NCI-H1105 (cell line): ENCODE measurements at places on chromosomes 13 and 19.

DNA sequence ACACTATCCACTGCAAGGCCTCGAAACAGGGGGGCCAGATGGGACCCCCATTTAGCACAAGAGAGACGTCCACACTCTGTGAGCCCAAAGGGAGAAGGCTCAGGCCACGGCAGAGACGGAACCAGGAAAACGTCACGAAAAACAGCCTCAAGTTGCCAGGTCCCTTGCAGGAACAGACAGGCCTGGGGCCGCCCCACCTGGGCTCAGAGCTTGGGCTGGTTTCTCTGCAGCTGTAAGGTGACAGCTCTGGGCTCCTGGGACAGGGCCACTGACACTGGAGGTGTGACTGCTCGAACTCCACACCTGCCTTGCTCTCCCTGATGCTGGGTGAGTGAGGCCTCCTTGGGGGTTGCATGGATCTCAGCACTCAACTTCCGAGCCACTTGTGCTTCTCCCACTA is 3.2 kb downstream of the ZNF787 start:
- no peak for DNase-seq

DNA sequence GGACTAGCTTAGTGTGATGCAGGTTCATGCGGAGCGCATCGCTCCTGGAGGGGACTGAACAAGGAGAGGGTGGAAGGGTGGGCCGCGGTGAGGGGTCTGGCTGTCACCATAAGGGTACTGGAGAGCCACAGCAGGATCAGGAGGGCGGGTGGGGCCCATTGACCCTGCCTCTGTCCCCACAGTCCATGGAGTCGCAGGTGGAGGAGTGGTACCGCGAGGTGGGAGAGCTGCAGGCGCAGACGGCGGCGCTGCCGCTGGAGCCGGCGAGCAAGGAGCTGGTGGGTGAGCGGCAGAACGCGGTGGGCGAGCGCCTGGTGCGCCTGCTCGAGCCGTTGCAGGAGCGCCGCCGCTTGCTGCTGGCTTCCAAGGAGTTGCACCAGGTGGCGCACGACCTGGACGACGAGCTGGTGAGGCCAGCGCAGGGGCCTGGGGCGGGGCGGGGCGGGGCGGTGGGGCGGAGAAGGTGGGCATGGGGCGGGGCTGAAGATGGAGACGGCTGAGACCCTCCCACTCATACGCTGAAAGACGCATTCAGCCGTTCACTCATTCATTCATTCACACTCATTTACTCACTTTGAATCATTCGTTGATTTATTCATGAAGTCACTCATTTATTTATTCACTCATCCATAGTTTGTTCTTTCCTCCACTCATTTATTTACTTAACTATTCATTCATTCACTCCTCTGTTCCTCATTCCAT is 27.5 kb upstream of the SHKBP1 start:
- peak; percentile 82 for DNase-seq

DNA sequence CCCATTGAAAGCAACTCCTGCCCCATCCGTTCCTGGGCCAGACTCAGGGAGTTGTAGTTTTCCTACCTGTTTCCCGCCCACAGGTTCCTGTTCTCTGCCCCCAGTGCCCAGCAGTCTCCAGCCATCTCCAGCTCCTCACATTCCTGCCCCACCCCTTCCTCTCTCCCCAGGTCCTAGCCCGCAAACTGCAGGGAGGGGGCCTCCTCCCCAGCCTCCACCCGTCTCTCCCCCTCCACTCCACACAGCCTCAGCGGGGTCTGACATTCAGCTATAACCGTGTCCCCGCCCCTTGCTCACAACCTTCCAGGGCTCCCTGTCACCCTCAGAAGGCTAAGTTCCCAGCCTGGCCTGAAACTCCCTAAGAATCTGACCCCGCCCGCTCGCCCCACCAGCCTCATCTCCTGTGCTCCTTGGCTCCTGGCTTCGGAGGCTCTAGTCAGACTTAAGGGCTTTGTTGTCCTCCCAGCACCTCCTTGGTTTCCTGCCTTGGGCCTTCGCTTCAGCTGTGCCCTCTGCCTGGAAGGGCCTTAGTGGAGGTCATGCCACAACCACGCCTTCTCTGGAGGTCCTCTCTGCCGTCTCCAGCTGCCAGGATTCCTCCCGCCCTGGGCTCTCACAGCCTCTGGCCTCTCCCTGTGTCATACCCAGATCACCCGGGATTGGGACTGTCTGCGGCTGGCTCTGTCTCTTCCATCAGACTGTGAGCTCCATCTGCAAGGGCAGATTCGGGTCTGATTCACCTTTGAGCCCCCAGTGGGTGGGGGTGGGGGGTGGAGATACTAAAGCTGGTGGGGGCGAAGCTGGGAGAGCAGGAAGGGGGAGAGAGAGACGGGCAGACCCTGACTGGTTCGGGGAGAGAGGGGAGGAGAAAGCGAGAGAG is 5.1 kb upstream of the SPACA6 start:
- no peak for DNase-seq

DNA sequence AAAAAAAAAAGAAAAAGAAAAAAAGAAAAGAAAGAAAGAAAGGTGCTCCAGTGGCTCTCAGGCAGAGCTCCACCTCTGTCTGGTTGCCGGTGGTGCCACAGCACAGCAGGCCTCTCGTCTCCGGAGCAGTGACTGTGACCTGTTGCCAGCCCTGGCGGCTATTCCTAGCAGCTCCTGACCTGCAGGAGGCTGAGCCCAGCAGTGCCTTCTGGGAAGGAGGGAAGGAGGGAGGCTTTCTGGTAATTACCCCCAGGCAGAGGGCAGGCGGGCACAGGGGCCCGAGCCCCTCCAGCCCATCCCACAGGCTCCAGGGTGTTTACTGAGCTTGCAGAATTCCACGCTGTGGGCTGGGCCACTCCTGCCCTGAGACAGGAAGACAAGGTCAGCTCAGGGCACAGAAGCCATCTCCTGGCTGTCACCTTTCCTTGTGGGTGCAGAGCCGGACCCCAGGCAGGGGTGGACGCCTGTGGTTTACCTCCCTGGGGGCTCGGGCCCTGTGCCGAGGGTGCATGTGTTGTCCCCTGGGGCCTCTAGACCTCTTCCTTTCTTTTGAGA is 77.9 kb downstream of the GNG7 start:
- no peak for DNase-seq

DNA sequence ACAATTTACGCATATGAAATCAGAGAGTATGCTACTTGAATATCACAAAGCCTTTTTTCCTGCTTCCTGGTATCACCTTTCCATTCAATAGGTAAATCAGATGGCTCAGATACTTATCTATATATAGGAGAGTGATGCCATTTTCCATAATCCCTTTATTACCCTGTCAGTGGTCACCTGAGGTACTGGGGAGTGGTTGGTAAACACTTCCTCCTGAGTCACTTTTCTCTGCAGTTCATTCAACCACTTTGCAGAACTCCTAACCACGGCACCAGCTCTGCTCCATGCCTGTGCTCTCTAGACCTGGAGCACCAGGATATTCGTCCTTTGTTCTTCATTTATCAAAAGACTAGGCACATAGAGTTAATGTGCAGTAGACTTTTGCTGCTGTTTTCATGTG is 748.5 kb upstream of the KLHL1 start:
- DNase-seq = no peak

DNA sequence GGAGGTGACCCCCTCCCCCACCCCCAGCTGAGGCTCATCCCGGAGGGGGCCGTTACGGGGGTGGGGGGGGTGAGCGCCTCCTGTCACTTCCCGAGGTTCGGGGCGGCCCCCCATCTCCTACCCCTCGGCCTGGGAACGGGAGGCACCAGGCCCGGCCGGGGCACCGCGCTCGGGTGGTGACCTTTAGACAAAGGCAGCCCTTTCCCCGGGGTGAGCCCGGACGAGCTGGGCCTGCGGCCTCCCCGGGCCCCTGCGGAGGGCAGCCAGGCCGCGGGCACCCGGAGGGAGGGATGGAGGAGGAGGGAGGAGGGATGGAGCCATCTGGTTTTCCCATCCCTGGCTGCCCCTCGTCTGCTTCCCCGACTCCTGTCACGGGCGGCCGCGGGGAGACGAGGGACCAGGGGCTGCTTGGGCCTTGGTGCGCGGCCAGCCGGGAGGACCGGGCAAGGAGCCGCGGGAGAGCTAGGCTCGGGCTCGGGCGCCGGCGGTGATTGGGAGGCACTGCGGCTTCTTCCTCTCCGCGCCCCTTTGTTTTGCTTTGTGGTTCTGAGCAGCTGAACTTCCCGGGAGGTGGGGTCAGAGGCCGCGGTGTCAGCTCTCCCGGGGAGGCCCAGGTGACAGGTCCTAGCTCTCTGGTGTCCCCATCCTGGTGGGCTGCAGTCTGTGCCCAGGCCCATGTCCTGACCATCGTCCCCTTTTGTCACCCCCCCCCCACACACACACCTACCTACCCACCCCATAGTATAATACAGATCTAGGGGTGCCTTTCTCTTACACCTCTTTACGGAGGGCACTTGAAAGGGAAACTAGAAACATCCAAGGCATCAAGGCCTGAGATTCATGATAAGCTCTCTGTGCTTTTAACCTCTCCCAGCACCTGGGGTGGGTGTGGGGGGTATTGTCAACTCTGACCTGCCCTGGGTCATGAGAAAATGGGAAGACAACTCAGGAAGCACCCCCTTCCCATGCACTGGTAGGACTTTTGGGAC is 1.3 kb downstream of the BICRA start:
- peak; percentile 29 for DNase-seq
